Body of pancreas (tissue), 4 donors: ENCODE measurements at places on chromosomes 4 and X. TPM values are rescaled to one million over a fixed set of nuclear protein-coding genes. Genes with fewer than 3 reads are reported as not detected.

- no peak for DNase-seq
- no peaks in the 10 kb centered on the region for H3K4me1 ChIP-seq
- H3K27me3 ChIP-seq, result no peaks in the 10 kb centered on the region
- H3K27ac ChIP-seq, result no peak overlapping the region
- H3K4me3 ChIP-seq, result no peak overlapping the region
Measured at GRCh38 chr4:73718375-73719373, 21.7 kb upstream of the CXCL8 start.

Gene MTTP
- total RNA-seq, result not detected

DNA sequence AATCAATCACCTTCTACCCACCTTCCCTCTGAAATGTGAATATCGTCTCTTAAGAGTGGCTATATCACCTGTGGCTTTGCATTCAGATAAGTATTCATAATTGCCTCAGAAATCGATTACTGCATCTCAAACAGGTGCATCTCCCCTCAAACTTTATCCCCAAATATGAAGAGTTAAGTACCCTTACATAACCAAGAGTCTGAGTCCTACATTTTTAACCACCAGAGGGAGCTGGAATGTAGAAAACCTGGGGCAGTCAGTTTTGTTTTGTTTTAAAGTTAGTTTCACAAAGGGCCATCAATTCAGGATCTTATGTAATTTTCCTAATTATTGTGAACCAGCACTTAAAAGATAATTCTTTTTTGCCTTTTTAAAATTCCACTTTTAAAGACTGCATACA, 5.7 kb downstream of the TCEANC start:
- no peak for DNase-seq
- H3K27me3 ChIP-seq, result no peaks in the 10 kb centered on the region
- H3K27ac ChIP-seq, result no peak overlapping the region
- no peaks in the 10 kb centered on the region for H3K36me3 ChIP-seq
- H3K4me3 ChIP-seq, result no peak overlapping the region

Gene RHOXF1
- total RNA-seq, result not detected

GRCh38 chrX:49197543-49198087, 2.4 kb downstream of the SYP start:
- no peak for DNase-seq
- H3K36me3 ChIP-seq, result no peaks in the 10 kb centered on the region
- no peaks in the 10 kb centered on the region for H3K27me3 ChIP-seq
- no peak overlapping the region for H3K27ac ChIP-seq
- peaks cover 15% of the 10 kb centered on the region for H3K4me1 ChIP-seq

Gene FAT1
- 65.9 TPM for total RNA-seq

DNA sequence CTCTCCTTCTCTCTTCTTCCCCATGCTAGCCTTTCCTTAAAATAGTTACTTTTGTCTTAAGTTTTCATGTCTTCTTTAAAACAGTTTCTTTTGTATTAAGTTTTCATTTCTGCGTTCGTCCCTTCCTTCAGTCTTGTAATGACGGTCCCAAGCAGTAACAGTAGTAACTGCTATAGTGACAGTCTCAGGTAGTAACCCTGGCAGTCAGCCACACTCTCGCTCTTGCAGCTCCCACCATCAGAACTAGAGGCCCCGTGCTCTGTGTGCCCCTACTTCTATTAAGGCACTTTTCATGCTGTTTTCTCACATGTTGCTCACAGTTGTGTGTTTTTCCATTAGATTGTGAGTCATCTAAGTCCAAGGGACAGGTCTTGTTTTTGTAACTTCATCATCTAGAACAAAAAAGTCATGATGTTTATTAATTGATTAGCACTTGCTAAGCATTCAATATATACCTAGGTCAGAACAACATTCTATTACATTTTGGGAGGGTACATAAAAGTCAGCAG, 49.3 kb downstream of the C4orf33 start:
- H3K27ac ChIP-seq, result no peak overlapping the region
- H3K4me3 ChIP-seq, result no peak overlapping the region
- no peaks in the 10 kb centered on the region for H3K36me3 ChIP-seq
- no peak for DNase-seq
- no peaks in the 10 kb centered on the region for H3K27me3 ChIP-seq

Gene MAPK10
- total RNA-seq, result 9.9 TPM

- no peak overlapping the region for H3K4me3 ChIP-seq
- H3K27me3 ChIP-seq, result no peaks in the 10 kb centered on the region
Measured at GRCh38 chrX:97039363-97040029, 155.8 kb downstream of the RPA4 start.

- H3K4me3 ChIP-seq, result no peak overlapping the region
- H3K27ac ChIP-seq, result no peak overlapping the region
- no peak for DNase-seq
Measured at GRCh38 chr4:91688413-91688812, 615.4 kb upstream of the GRID2 start.

DNA sequence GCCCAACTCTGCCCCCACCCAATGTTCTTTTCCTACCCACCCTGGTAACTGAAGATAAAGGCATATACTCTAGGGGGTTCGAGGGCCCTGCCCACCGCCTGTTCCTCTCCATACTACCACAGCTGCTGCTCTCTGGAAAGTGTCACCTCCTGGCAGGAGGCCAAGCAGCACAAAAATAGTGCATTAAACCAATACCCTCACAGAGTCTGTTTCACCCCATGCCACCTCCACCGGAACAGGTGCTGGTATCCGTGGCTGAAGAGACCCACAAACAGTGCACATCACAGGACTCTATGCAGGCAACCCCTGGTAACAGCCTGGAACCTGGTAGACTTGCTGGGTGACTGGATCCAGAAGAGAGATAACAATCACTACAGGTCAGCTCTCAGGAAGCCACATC, 85.1 kb upstream of the CTSO start:
- no peak for DNase-seq
- H3K4me1 ChIP-seq, result no peaks in the 10 kb centered on the region
- no peak overlapping the region for H3K27ac ChIP-seq

- H3K27me3 ChIP-seq, result no peaks in the 10 kb centered on the region
- no peak for DNase-seq
- H3K27ac ChIP-seq, result no peak overlapping the region
- no peak overlapping the region for H3K4me3 ChIP-seq
- no peaks in the 10 kb centered on the region for H3K4me1 ChIP-seq
Measured at GRCh38 chr4:150150629-150151062, 72.4 kb downstream of the DCLK2 start.

Gene RIPPLY1
- not detected for total RNA-seq

Gene SSR4
- 238 TPM for total RNA-seq
